ENCODE measurements at places on chromosomes 12 and 14.
A peak's percentile ranks its signal among the peaks of the same experiment; 100 is the strongest.

- no peak for DNase-seq
These were observed 7.4 kb downstream of the ASCL1 start for GRCh38 chr12:102964872-102965271.

GRCh38 chr12:16352481-16352880, 5.0 kb downstream of the MGST1 start:
- no peak for DNase-seq

GRCh38 chr12:108009442-108010070, 119.5 kb upstream of the WSCD2 start:
- no peak for DNase-seq

- no peak for DNase-seq
These were observed 120.1 kb downstream of the LMNTD1 start for GRCh38 chr12:25433024-25433423.

- DNase-seq: no peak
These were observed 33.4 kb upstream of the ERGIC2 start for GRCh38 chr12:29414368-29414767.

GRCh38 chr12:104303538-104304151, at the start of gene EID3:
TSS of gene EID3 (plus strand) at chr12:104303739. CDS start at chr12:104303935, 196 bp downstream.
- no peak for DNase-seq

DNA sequence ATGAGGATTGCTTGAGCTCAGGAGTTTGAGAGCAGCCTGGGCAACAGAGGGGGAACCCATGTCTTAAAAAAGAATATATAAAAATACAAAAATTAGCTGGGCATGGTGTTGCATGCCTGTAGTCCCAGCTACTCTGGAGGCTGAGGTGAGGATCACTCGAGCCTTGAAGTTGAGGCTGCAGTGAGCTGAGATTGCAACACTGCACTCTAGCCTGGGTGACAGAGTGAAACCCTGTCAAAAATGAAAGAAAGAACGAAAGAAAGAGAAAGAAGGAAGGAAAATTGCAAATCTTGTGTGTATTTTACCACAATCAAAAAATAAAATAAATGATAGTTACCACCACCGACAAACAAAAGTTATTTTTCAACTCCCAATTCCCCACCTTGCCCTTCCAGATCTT, 45.3 kb downstream of the SPRING1 start:
- no peak for DNase-seq

DNA sequence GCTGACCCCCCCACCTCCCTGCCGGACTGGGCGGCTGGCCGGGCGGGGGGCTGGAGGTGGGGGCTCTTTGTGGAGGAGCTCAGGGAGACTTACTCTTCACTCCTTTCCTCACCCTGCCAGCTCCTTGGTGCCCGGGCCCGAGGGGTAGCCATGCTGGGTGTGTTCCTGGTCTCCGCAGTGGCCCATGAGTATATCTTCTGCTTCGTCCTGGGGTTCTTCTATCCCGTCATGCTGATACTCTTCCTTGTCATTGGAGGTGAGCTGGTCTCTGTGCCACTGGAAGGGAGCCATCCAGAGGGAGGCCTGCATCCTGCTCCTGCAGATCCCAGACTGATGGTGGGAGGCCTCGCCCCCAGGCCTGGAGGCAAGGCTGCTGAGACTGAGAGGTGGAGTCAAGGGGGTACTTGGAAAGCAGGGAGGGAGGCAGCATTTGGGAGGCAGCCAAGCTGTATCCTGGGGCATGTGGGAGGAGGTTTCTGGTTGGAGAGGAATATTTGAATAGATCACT, 19.7 kb downstream of the SOAT2 start:
- no peak for DNase-seq

DNA sequence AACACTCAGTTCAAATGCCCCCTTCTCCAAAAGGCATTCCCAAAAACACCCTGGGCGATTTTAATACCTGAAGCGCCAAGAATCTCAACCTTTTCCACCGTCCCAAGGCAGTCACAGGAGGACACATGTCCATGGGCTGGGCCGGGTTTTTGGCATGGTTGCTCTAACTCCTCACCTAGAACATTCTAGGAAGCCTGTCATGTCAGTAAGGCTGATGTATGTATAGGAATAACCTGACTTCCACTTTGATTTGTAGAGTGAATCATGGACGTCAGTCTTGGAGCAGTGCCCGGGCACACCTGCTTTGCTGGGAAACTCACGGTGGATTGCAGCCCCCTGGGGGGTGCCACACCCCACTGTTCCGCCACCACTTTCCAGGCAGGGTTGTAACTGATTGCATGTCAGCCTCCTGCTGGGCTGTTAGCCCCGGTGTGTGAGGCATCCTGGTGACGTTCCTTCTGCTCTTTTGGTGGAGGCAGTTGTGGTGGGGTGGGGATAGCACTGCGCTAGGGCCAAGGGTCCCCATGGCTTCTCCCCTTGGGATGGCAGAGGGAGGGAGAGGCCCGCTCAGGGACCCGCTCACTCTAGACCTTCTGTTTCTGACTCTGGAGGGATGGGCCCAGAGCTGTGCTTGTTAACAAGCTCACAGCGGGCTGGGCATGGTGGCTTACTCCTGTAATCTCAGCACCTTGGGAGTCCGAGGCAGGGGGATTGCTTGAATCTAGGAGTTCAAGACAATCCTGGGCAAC, 35.2 kb upstream of the FAM181A start:
- DNase-seq: no peak

GRCh38 chr14:61838661-61839245, 76.5 kb downstream of the SNAPC1 start:
- DNase-seq: no peak

GRCh38 chr14:97544571-97544970, 747.4 kb downstream of the VRK1 start:
- no peak for DNase-seq

DNA sequence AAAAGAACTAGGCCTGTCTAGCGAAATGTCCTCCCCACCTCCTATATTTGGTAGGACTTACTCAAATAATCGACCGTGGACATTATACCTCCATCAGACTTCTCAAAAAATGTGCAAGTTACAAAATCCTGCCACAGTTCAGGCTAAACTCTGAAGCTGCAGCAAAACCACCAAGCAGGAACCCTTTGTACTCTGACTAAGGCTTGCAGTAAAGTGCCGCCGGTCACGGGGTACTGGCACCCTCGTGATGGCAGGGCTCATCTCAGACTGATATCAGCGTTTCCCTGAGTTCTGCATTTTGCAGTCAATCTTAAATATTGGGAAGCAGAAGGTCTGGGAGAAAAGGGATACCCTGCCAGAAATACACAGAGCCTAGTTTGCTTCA, 17.1 kb downstream of the SLC11A2 start:
- DNase-seq: no peak

- DNase-seq: no peak
These were observed 23.5 kb downstream of the AKAP6 start for GRCh38 chr14:32352631-32353030.

GRCh38 chr14:32620303-32620702, 291.2 kb downstream of the AKAP6 start:
- no peak for DNase-seq

DNA sequence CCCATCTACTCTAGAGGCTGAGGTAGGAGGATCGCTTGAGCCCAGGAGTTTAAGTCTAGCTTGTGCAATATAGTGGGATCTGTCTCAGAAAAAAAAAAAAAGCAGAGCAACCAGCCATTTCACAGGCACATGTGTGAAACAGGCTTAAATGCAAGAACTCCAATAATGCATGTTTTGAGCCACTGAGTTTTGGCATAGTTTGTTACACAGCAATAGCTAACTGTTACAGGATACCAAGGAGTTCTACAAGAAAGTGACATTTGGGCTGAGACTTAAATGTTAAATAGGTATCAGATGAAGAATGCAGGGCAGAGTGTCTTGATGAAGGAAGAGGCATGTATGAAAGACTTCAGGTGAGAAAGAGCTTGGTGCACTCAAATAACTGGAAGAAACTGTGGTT, 240.0 kb upstream of the FOXN3 start:
- no peak for DNase-seq

- no peak for DNase-seq
These were observed 48.7 kb downstream of the EID3 start for GRCh38 chr12:104352106-104352713.

- DNase-seq: peak; percentile 51
These were observed 96.1 kb downstream of the EML1 start for GRCh38 chr14:99889268-99889667.

DNA sequence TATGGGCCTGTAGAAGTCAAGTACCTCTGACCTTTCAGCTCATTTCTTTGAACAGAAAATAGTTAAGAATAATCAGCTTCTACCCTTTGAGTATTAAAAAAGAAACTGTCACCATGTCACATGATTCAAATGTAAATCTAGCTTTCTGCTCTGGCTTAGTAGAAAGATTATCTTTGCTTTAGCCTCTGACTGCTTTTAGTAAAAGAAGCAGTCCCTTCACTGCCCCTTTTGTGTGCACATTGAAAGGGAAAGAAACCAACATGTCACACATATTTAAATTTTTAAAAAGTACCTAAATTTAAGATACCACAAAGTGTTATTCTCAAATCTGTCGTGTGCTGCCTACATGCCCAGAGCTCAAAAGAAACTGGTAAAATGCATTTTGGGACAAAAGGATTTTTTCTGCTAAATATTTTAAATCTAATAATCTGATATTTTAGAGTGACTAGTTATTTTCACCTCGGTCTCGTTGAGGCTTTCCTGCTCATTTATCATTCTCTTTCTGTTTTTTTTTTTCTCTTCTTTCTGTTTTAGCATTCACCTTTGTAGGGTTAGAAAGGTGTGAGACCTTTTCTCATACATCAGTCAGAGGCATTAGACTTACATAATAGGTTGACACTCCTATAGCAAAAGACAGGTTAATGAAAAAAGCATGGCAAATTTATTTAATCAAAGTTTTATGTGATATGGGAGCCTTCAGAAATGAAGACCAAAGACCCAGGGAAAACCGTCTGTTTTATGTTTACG, 41.3 kb downstream of the SLC16A7 start:
- no peak for DNase-seq

- DNase-seq: no peak
These were observed 153.4 kb downstream of the TMEM132D start for GRCh38 chr12:129750421-129750820.

DNA sequence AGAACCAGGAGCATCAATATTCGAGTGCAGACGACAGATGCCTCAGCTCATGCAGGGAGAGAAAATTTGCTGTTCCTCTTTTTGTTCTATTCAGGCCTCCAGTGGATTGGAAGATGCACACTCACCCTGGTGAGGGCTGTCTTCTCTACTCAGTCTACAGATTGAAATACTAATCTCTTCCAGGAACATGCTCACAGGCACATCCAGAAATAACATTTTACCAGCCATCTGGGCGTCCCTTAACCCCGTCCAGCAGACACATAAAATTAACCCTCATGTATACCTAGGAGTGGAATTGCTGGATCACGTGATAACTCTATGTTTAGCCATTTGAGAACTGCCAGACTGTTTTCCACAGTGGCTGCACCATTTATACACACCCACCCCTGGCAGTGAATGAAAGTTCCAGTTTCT, 4.5 kb upstream of the OAS2 start:
- DNase-seq: no peak

DNA sequence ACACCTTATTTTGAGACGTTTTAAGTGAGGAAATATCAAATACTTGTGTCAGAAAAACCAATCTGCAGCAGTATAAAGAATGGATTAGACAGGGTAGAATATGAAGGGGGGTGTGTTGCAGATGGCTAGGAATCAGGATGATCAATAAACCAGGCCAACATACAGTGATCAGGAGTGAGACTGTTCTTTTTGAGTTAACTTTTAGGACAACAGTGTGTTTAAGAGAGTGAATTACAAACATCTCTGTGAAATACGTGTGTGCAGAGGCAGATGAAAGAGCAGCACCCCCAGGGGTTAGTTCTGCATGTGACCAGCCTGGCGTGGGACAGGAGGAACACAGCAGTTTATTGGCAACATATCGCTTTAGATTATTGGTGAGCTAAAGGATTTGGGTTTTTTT, 10.6 kb upstream of the NRDE2 start:
- no peak for DNase-seq

- no peak for DNase-seq
These were observed 14.6 kb downstream of the BEST3 start for GRCh38 chr12:69684466-69684865.

DNA sequence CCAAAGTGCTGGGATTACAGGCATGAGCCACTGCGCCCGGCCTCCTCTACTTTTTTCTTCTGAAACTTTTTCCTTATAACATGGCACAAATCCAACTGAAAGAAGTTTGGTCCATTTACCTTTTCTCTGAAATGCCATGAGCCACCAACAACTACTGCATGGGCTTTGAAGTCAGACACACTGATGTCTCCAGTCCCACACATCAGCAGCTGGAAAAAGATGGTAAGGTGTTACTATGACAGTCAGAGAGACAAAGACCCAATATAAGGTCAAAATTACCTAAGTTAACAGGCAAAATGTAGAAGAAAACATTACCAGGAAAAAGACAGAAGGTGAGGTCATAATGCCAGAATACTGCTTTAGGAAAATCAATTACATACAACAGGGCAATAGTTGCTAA, 48.2 kb downstream of the AREL1 start:
- no peak for DNase-seq

GRCh38 chr14:29062466-29062865, 295.9 kb downstream of the FOXG1 start:
- no peak for DNase-seq

DNA sequence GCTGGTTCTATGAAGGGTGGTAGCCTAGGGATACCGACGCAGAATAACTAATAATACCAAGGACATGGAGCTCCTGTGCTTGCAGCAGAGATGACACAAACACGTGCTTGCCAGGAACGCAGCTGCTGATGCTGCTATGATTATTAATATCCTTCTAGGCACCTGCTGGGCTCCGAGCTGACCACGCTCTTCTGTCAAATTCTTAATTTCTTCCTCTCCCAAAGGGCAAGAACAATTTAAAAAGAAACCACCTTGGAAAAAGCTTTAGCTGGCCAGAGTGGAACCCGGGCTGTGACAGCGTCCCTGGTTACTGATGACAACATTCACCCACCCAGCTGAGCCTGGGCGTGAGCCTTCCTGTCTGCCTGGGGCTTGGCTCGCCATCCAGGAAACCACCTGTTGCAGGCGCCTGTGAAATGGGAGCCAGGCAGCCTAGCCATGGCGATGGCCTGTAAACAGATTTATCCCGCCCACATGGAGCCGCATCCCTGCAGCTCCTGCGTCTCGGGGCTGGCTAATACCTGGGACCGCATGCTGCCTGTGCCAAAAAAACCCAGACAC, 28.8 kb downstream of the CLMN start:
- DNase-seq: no peak

DNA sequence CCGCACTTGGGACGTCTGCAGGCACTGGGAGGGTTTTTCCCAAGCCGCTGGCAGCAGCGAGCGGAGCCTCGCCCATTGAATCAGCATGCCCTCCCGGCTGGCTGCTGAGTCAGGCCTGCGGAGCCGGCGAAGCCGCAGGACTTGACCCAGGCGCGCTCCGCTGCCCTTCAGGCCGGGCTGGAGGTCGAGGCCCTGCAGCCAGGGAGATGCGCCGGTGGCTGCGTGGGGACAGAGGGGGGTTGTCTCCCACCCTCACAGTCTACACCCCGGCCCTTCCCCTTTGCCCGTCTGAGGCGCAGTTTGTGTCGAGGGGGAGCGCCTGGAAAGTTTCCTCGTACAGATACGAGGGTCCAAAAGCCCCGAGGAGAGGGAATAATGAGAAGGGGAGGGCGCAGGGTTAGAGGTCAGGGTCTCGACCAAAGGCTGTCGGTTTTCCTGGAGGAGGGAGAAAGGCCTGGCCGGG, 759 bp upstream of the KLC1 start:
- DNase-seq: no peak

Data from NT2/D1 (cell line).